ENCODE measurements at places on chromosomes 16 and 17.

GRCh38 chr16:10812312-10813098, 6.1 kb downstream of the TVP23A start:
- DNase-seq = no peak

GRCh38 chr17:64411999-64412771, 21.5 kb upstream of the PECAM1 start:
- DNase-seq = no peak

GRCh38 chr17:82873521-82873920, 33.7 kb upstream of the ZNF750 start:
- DNase-seq = no peak

- DNase-seq = peak; percentile 87
These were observed at the start of gene SBK1 for GRCh38 chr16:28291651-28292626. Gene SBK1, plus strand, starts transcription at chr16:28292525. Its CDS starts 24,867 bp downstream, at chr16:28317392.

- no peak for DNase-seq
These were observed 30.8 kb downstream of the LMF1 start for GRCh38 chr16:939941-940340.

GRCh38 chr16:68921637-68922036, 78.3 kb downstream of the TANGO6 start:
- DNase-seq = no peak

- DNase-seq = peak; percentile 43
These were observed 91.8 kb downstream of the RGS9 start for GRCh38 chr17:65228734-65229620.

GRCh38 chr17:80812362-80813088, 179.1 kb upstream of the CHMP6 start:
- no peak for DNase-seq

DNA sequence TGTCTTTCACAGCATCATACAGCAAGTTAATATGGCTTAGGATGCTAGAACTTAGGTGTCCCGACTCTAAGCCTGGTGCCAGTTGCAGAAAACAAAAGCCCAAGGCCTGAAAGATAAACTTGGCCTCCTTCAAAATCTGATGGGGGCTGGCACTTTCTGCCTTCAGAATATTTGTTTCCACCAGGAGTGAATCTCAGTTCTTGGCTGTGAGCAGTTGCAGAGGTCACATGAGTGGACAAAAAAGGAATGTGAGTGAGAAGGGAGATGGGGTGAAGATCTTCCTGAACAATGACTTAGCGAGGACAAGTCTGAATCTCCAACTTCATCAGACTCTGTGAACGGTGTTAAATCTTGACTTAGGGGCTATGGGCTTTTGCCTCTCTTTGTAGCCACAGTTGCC, 46.6 kb downstream of the HOXB1 start:
- no peak for DNase-seq

- DNase-seq = no peak
These were observed 12.4 kb upstream of the MAP2K6 start for GRCh38 chr17:69402052-69402451.

GRCh38 chr17:47708864-47709541, 15.0 kb downstream of the TBKBP1 start:
- no peak for DNase-seq

GRCh38 chr16:7964744-7965143, 625.6 kb downstream of the TMEM114 start:
- DNase-seq = no peak

GRCh38 chr16:11224096-11224893, 31.7 kb downstream of the SOCS1 start:
- peak; percentile 72 for DNase-seq

DNA sequence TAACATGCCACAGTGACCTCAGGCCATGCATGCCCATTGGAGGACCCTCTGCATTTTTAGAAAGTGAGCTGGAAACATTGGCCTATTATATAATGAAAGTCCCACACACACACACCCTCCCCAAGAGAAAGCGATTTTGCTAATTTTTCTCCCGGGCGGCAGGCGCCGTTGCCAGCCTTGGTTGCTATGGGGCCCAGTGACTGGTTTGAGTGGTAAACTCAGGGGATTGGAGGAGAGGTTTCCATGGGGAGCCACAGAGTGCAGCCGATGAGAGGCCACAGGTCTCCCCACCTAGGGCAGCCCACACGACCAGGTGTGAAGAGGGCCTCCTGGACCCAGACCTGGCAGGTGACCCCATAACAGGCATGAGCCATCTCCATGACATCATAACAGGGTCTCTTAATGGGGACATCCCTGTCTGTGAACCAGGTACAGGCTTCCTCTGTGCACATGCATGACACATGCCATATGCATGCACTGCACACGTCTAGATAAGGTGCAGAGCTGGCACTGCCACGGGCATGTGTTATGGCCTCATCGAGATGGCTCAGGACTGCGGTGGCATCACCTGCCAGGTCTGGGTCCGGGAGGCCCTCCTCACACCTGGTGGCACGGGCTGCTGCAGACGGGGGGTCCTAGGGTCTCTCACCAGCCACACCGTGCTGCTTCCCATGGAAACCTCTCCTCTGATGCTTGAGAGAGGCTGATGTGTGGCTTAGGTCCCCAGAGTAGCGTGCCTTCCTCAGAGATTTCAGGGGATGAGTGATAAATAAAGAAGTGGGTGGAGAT, 144.1 kb downstream of the RBFOX3 start:
- DNase-seq = no peak

- DNase-seq = no peak
These were observed 272.0 kb downstream of the MAF start for GRCh38 chr16:79328402-79329165.

DNA sequence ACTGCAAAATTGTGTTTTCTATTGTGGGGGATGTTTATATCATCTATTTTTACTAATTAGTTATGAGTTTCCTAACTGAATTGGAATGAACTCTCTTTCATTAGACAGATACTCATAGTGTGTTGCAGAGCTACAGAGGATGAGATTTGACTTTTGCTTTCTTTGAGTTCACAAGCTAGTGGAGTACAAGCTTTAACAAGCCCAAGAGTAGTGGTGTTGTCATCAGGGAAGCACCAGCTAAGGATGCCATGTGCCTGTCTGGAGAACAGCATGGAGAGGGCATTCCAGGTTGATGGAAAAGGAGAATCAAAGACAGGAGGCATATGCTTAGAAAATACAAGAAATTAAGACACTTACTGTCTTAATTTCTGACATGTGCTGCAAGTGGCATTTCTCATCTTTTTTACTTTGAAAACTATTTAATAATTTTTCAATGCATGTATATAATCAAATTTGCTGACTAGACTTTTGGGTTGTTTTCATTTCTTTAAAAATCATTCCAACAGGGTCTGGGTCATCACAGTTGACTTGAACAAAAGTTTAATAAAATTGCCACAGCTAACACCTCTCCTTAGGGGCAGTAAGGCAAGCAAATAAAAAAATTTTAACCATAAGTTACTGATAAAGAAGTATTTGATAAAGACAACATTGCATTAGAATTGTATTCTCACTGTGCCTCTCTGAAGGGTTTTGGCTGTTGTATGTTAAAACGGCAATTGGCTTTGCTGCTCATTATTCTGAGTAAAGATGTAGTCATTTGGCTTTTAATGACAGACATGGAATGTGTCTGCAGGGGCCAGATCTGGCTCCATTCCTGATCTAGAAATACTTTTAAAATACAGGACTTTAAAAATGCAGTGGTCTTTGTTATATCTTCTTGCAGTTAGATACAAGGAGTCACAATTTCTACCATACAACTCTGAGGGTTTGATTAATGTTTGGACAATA, 323.7 kb upstream of the CDH11 start:
- no peak for DNase-seq

- DNase-seq = no peak
These were observed 162.7 kb upstream of the CDC42EP4 start for GRCh38 chr17:73474370-73474988.

DNA sequence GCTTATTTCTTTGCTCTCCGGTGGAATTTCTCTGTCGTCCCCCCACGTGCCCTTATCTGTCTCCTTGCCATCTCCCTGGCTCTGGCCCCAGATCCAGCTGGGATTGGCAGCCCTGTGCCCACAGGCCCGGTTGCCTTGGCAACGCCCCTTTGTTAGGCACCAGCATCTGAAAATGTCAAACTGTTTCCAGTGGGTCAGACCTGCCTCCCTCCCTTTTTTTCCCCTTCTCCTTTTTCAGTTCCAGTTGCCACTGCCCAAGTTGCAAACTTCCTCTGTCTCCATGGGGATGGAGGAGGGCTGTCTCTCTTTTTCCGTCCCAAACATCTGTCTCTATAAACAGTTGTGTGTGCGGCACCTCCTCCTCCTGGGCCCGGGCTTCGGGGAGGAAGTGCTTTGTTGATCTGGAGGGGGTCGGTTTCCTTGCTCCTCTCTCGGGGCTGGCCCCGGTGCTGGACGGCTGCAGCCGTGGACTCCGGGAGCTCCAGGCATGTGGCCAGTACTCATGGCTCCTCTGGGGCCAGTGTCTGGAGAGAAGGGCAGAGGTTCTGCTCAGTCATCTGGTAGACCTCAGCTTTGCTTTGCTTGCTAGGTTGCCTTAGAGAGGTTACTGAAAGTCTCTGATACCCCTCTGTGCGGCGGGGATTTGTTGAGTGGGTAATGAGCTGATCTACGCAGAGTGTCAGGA, 35.3 kb downstream of the SOCS3 start:
- no peak for DNase-seq

- no peak for DNase-seq
These were observed 1.5 kb upstream of the SIAH1 start for GRCh38 chr16:48386559-48387312.

- no peak for DNase-seq
These were observed 17.4 kb upstream of the COL1A1 start for GRCh38 chr17:50218771-50219315.

DNA sequence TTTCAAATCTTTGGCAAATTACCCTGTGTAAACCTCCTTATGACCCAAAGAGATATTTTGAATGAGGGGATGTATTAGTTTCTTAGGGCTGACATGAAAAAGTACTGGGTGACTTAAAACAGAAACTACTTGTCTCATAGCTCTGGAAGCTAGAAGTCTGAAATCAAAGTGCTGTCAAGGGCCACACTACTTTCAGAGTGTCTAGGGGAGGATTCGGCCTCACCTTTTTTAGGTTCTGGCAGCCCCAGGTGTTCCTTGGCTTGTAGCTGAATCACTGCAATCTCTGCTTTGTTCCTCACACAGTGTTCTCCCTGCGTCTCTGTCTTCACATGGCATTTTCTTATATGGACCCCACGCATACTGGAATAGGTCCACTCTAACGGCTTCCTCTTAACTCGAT, 322.2 kb downstream of the CDH13 start:
- DNase-seq = no peak

GRCh38 chr16:13153696-13154095, 252.3 kb downstream of the SHISA9 start:
- DNase-seq = no peak

DNA sequence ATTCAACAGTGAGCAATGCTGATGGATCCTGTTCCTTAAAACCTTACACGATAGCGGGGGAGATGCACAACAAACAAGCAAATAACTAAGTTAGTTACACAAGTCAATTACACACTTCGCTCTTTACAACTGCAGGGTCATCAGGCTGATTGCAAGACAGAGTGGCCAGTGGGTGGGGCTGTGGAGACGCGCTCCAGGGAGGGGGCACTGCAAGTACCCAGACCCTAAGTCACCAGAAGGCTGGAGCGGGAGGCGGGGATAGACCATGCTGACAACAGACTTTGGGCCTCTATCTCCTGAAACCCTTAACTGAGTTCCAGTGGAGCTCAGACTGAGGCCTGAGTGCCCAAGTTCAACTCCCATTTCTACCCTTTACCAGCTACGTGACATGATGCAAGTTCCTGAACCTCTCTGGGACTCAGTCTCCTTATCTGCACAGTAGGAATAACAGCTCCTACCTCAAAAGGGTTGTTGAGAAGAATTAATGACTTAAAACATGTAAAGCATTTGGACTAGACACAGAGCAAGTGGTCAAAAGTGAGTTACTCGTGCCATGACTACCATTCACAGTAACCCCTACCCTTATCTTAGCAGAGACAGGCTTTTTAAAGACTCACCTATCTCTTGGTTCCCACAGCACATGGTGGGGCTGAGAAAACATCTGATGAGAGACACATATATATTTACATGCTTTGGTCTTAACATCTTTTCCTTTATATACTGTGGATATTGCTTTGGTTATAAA, 10.4 kb downstream of the CPPED1 start:
- DNase-seq = no peak

- no peak for DNase-seq
These were observed 14.9 kb downstream of the ADGRG1 start for GRCh38 chr16:57643147-57643874.

GRCh38 chr17:6603744-6604325, 36.7 kb downstream of the KIAA0753 start:
- DNase-seq = no peak

Data from activated T-cell treated with anti-CD3 and anti-CD28 coated beads for 48 hours (primary cell).